ENCODE measurements at places on chromosomes 7 and 10. TPM values are rescaled to one million over a fixed set of nuclear protein-coding genes. Genes with fewer than 3 reads are reported as not detected.

The FFAR4 gene
- not detected for total RNA-seq

The POLR2J2 gene
- total RNA-seq, result 0.17 TPM

The CHST15 gene
- total RNA-seq, result 2.9 TPM

The PTF1A gene
- not detected for total RNA-seq

The EVX1 gene
- not detected for total RNA-seq

The ADCY1 gene
- 0.15 TPM for total RNA-seq

The FZD8 gene
- total RNA-seq, result 0.84 TPM

The TMEM273 gene
- not detected for total RNA-seq

The IQUB gene
- total RNA-seq, result not detected

The PDZD7 gene
- 1.0 TPM for total RNA-seq

The NEUROG3 gene
- not detected for total RNA-seq

The MRC1 gene
- total RNA-seq, result not detected

The MMS19 gene
- 97.0 TPM for total RNA-seq

The COMTD1 gene
- total RNA-seq, result 17.5 TPM

Measured in bronchus fibroblast of lung (primary cell).